HFF-Myc (cell line): ENCODE measurements at places on chromosomes 3 and 15.

GRCh38 chr3:11898611-11899325 is 52.1 kb upstream of the TAMM41 start:
- DNase-seq, result no peak

- DNase-seq, result no peak
These were observed 88.3 kb upstream of the UBE3A start for GRCh38 chr15:25527118-25527517.

GRCh38 chr3:63585927-63586326 is 66.5 kb upstream of the SNTN start:
- DNase-seq, result no peak

DNA sequence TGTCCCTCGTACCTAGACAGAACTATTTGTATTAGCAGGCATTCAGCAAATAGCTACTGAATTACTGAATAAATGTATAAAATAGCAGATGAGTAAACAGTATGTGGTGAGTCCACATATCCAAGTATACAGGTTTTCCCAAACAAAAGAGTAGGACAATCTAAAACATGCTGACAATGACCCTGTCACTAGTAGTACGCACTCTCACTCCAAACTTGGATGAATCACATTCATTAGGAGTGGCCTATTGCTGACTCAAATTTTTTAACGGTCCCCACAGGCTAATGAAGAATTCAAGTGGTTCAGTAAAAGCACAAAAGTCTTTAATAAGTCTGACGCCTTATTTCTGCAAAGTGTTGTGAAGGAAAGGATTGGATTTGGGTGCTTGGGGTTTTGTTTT is 449.3 kb upstream of the THBS1 start:
- no peak for DNase-seq

- no peak for DNase-seq
These were observed 105.9 kb downstream of the STAC start for GRCh38 chr3:36486009-36486795.

- DNase-seq, result no peak
These were observed 128.3 kb upstream of the SAMMSON start for GRCh38 chr3:69871251-69871650.

DNA sequence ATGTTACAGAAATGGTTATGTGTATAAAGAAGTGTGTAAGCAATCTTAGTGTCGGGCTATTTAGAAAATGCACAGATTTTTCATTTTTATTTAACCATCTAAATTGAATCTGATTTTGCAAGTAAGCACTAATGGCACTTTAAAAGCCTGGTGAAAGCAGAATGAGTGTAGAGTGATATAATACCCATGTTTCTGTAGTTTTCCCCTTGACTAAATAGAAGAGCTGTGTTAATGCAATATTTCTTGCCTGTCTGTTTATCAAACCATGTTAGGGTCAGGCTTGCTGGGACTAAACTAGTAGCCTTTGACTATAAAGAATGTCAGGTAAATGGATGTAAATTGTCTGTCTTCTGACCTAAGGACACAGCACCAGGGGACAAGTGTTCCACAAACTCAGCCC is 714.0 kb downstream of the CADM2 start:
- DNase-seq, result no peak

DNA sequence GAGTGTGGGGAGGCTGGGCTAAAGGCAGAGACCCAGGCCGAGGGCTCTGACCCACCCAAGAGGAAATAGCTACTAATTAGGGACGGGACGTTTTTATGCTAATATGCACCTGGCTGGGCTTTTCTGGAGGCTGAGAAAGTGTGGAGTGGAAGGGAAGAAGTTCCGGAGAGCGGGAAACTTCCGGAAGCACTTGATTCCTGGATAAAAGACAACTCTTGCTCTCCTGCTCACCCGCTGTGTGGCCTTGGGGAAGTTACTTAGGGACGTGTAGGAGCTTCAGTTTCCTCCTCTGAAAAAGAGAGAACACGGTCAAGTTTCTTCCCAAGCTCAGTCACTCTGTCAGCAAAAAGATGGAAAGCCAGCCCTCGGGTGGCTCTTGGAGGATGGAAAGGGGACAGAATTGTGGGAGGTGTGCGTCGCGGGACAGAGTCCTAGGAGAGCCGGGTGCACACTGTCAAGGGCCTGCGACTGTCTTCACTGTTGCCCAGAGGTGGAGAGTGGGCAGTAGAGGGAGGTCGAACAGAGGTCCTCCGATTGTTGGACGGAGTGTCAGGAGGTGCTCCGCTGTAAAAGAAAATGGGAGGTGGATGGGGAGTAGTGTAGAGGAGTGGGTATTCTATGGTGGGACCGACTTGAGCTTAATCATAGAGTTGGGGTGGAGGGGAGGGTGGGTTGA is 43.2 kb downstream of the EPHB3 start:
- DNase-seq, result no peak

- no peak for DNase-seq
These were observed 39.1 kb downstream of the IDH2 start for GRCh38 chr15:90062973-90063769.

DNA sequence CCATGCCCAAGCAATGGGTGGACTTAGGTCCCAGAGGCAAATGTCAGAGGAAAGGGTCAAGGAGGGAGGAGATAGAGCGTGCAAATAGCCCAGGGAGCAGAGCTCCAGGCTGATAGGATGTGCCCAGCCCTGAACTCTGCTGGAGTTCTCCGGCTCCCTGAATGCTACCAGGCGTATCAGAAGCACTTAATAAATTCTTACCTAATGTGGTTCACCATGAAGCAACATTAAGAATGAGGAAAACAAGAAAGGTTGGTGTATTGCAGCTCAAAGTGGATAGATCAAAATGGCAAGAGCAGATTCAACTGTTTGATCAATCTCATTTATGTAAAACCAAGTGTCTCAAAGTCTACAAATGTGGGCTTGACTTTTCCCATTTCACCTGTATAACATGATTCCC is 38.3 kb downstream of the PXYLP1 start:
- no peak for DNase-seq

- DNase-seq, result no peak
These were observed 43.7 kb upstream of the ROPN1 start for GRCh38 chr3:124035463-124036121.

- DNase-seq, result no peak
These were observed 13.0 kb upstream of the CADPS start for GRCh38 chr3:62888180-62888579.

DNA sequence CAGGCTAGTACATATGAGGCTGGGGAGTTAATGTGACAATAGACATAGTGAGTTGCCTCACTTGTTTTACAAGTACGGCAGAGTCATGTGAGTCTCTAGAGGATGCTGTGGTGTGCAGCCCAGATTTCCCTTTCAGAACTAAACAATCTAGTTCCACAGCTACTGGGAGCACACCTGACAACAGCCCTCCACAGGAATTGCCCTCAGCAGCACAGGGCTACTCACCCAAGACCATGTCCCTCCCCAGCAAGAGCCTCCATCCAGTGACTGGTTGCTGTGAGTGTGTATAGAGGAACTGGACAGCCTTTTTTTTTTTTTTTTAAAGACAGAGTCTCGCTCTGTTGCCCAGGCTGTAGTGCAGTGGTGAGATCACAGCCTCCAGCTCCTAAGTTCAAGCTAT is 40.2 kb upstream of the UBE2E2 start:
- DNase-seq, result no peak

DNA sequence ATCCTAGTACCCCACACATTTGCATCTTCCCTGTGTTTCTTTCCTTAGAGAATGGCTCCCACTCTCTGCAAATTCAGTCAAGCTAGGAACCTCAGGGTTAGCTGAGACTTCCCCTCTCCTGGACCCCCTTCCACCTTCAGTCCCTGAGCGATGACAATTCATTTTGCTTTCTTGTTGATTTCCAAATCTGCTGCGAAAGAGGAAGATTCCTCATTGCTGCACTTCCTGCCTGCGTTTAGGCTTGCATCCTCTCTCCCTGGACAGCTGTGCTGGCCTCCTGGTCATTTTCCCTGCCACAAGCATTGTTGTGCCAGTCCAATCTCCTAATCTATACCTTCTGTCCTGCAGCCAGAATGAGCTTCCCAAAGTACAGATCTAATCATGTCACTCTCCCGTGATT is 12.3 kb upstream of the DGKG start:
- DNase-seq, result no peak

GRCh38 chr3:152826476-152826875 is 8.5 kb upstream of the P2RY1 start:
- no peak for DNase-seq

DNA sequence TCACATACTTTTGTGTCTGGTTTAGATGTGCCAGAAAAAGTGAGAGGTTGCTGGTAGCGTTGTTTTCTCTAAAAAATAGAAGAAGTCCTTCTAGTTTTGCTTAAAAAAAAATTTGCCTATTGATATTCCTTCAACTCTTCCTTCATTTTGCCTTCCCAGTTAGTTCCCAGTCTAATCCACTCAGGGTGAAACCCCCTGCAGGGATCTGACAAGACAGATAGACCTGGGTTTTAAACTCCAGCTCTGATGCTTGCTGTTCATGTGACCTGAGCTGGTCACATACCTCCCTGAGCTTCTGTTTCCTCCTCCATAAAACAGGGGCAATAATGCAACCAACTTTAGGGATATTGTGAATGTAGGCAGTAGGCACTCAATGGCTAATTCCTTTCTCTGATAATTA is 18.6 kb upstream of the KCTD6 start:
- no peak for DNase-seq

DNA sequence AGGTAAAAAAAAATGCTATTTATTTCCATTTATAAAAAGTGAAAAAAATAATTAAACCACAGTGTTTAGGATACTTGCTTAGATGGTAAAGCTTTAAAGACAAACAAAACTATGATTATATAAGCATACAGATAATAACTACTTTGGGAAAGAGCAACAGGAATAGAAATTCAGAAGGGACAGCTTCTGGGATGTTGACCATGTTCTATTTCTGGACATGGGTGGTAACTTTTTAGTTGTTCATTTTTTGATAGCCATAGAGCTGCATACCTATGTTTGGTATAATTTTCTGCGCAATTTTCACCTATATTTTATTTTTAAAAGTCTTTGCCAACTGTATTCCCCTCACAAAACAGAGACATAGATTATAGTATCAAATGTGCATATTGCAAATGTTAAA is 572.0 kb upstream of the NR2F2 start:
- no peak for DNase-seq

- DNase-seq, result no peak
These were observed 119.3 kb upstream of the DAZL start for GRCh38 chr3:16724487-16724886.

- DNase-seq, result no peak
These were observed 79.4 kb downstream of the SMAD3 start for GRCh38 chr15:67144609-67145311.

DNA sequence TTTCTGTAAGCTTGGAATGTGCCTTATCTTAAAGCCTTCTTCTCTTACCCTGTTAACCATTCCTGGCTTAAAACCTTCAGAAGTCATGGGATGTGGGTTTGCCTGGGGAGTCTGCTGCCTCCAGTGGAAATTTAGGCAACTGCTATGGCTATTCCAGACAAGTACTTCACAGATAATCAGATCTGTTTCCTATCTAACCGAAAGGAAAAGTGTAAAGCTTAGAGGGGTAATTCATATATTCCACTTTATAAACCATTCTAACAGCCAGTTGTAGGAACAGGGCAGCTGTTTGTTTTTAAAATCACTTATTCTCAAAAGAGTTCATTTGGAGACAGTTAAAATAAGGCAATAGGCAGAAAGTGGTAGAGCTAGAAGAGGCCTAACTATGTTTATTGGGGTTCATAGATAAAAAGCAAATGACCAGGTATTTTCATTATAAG is 219.9 kb downstream of the TCF12 start:
- DNase-seq, result peak; percentile 49

DNA sequence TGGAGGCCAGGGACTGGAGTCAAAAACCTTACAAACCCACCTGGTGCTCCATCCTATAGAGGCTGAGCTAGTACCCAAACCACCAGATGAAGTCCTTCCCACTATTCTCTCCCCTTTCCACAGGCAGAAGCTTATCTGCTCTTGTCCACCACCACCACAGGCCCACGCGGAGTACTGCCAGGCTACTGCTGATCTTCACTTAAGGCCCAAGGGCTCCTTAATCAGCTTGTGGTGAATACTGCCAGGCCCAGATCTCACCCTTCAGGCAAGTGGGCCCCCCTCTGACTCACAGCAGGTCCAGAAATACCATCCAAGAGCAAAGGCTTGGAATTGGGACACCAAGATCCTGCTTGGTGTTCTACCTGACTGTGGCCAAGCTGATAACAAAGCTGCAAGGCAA is 598.1 kb upstream of the CBLB start:
- no peak for DNase-seq

GRCh38 chr3:168414149-168414548 is 318.4 kb upstream of the GOLIM4 start:
- DNase-seq, result no peak

- DNase-seq, result no peak
These were observed 52.1 kb upstream of the WDR72 start for GRCh38 chr15:53811530-53811929.

DNA sequence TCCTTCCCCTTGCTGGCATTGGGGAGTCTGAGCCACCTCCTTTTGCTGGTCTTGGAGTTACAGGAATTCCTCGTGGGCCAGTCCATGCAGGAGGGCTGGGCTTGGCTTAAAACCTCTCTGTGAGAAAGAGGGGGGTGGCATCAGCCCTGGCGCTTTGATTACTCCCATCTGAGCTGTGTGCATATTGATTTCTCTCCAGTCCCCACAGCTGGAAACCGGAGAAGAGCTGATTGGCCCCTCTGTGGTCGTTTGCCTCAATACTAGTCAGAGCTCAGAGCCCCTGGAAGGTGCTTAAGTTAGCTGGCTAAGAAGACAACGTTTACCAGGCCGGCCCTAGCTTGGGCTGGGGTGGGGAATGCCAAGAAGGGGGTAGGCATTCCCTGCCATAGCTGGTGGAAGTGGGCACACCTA is 4.0 kb upstream of the RASGRF1 start:
- no peak for DNase-seq

DNA sequence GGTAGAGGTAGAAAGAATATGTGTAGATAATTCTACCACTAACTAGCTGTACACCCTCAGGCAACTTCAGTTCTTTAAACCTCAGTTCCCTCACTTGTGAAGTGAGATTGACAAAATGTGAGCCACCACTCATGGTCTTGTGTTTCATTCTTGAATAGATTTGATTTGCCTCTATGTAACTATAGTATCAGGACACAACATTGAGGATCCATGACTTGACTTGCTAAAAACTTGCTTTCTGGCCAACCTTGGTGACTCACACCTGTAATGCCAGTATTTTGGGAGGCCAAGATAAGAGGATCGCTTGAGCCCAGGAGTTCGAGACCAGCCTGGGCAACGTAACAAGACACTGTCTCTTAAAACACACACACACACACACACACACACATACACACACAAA is 115.8 kb upstream of the FLNB start:
- DNase-seq, result no peak

GRCh38 chr3:185709251-185709955 is 115.4 kb downstream of the IGF2BP2 start:
- no peak for DNase-seq
